ENCODE measurements at places on chromosomes 4 and X.

DNA sequence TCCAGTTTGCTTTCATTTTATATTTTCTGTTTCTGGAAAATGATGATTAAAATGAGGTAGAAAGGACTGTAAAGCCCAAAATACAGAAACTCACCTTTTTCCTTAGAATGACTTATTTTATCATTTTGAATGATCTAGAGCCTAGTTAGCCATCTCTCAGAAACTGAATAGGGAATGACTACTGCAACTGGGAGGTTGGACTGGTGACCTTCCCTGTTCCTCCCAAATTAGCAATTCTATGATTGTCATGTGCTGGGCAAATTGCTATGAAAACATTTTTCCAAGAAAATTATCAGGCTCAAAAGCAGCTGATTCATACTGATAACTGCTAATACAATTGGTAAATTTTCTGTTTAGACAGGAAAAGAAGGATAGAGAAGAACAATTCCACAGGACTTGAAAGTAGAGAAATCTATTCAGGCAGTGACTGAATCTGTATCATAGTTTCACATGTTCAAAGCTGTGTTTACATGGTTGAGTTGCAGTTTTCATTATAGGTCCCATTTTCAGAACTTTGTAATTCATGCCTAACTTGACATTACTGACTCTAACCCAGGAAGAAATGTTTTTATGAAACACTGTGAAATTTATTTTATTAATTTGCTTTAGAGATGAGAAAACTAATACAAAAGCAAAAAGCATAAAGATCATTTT is 43.4 kb upstream of the SEC24B start:
- H3K4me1 ChIP-seq = no peaks in the 10 kb centered on the region
- H3K4me3 ChIP-seq = no peak overlapping the region
- peaks cover 1% of the 10 kb centered on the region for H3K27me3 ChIP-seq

DNA sequence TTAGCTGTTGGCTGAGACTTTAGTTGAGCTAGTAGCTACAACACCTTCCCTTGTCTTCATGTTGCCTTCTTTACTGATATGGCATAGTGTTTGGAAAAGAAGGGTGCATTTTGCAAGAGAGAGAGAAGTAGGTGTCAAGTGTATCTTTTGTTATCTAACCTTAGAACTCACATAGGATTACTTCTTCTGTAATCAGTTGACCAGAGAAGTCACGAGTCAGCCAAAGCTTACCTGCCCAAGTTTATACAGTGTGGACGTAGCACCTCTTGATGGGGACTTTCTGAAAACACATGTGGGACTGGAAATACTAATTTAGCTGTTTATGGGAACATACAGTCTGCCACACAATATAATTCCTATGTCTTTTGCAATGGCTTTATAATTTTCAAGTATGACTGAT is 56.0 kb downstream of the UGT8 start:
- no peak for DNase-seq
- no peak overlapping the region for H3K4me3 ChIP-seq
- H3K27me3 ChIP-seq = no peaks in the 10 kb centered on the region
- no peak overlapping the region for H3K27ac ChIP-seq

DNA sequence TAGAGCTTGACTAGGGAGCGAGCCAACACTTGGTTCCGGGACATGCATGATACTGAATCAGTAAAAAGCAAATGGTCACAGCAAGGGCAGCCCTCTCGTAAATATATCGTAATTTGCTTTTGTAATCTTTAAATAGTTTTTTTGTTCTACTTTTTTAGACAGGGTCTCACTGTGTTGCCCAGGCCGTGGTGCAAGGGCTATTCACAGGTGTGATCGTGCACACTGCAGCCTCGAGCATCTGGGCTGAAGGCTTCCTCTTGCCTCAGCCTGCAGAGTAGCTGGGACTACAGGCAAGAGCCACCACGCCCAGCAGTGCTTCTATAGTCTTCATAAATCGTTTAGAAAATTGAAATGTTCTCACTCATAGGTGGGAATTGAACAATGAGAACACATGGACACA is 309.7 kb downstream of the TENM3 start:
- H3K27me3 ChIP-seq = no peaks in the 10 kb centered on the region
- no peaks in the 10 kb centered on the region for H3K4me1 ChIP-seq
- H3K4me3 ChIP-seq = no peak overlapping the region
- H3K36me3 ChIP-seq = no peaks in the 10 kb centered on the region
- H3K27ac ChIP-seq = no peak overlapping the region

DNA sequence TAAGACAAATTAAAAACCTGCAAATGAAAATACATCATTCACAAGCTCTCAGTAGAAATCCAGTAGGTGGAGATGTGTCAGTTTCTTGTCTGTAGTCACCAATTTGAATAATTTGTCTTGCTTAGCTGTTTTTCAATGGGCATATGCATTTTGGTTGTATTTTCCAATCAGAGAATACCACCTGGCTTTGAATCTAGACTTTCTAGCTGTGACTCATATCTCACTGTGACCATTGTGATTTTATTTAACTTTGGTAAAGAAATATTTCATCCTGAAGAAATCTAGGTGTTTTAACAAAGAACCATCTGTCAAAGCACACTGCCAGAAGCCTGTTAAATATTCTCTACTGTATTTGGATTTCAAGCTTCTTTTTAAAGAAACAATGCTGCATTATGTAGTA is 1650.6 kb upstream of the IGFBP7 start:
- H3K27me3 ChIP-seq = no peaks in the 10 kb centered on the region
- H3K4me3 ChIP-seq = no peak overlapping the region
- no peak overlapping the region for H3K27ac ChIP-seq
- DNase-seq = no peak

- H3K27ac ChIP-seq = no peak overlapping the region
- H3K36me3 ChIP-seq = no peaks in the 10 kb centered on the region
Observed at GRCh38 chrX:125101971-125102755, 217.5 kb upstream of the TEX13C start.

DNA sequence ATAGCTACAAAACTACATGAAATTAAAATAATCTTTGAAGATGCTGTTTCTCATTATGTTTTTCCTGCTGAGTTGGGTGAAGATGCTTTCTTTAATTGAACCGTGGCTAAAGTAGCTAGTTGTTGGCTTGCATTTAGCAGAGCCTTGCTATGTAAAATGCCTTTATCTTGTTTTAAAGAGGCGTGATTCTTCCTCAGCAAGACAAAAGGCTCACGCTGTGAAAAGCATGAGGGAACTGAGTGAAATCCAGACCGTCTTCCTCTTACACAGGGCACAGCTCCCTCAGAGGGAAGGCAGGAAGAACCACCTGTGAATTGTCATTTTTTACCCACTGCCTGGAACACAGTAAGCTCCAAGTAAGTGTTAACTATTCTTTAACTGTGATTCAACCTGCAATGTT is 39.0 kb upstream of the ZNF518B start:
- no peaks in the 10 kb centered on the region for H3K4me1 ChIP-seq
- H3K27ac ChIP-seq = no peak overlapping the region
- H3K27me3 ChIP-seq = no peaks in the 10 kb centered on the region
- no peak for DNase-seq
- H3K4me3 ChIP-seq = no peak overlapping the region

DNA sequence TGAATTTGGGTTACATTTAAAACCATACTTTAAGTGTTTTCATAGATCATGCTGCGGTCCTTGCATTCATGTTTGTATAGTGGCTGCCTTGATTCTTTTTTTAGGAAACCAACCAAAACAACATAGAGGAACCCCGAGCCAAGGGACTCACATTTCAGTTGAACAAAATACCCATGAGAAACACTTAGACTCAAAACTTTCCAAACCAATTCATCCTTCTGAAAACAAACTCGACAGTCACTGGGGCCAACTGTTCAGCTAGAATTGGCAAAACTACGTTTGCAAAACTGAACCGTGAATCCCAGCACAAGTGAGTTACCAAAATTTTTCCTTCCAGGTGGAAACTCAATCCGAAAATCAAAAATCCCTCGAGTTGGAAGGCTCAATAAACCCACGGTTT is 1.4 kb downstream of the ADGRA3 start:
- no peak overlapping the region for H3K4me3 ChIP-seq
- no peaks in the 10 kb centered on the region for H3K4me1 ChIP-seq
- H3K36me3 ChIP-seq = no peaks in the 10 kb centered on the region

- H3K27ac ChIP-seq = no peak overlapping the region
- no peak overlapping the region for H3K4me3 ChIP-seq
- no peaks in the 10 kb centered on the region for H3K27me3 ChIP-seq
- no peaks in the 10 kb centered on the region for H3K36me3 ChIP-seq
- H3K4me1 ChIP-seq = no peaks in the 10 kb centered on the region
- no peak for DNase-seq
Observed at GRCh38 chr4:59698041-59698440, 1502.1 kb upstream of the ADGRL3 start.

GRCh38 chrX:143683486-143683885 is 37.1 kb downstream of the SPANXN2 start:
- H3K4me3 ChIP-seq = no peak overlapping the region
- no peak for DNase-seq
- no peak overlapping the region for H3K27ac ChIP-seq
- H3K36me3 ChIP-seq = no peaks in the 10 kb centered on the region
- no peaks in the 10 kb centered on the region for H3K27me3 ChIP-seq

DNA sequence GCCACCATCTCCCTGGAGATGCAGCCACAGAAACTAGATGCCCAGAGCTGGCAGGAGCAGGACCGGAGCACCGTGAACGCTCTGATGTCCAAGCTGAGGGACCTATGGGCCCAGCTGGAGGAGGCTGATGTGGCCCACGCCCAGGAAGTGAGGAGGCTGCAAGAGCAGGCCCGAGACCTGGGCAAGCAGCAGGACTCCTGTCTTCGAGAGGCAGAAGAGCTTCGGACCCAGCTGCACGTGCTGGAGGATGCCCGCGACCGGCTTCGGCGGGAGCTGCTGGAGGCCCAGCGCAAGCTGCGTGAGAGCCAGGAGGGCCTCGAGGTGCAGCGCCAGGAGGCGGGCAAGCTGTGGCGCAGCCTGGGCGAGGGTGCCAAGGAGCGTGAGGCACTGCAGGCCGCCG is 14.2 kb downstream of the SMIM10L2A start:
- no peak overlapping the region for H3K4me3 ChIP-seq
- H3K4me1 ChIP-seq = no peaks in the 10 kb centered on the region
- H3K27me3 ChIP-seq = no peaks in the 10 kb centered on the region
- no peak for DNase-seq
- no peak overlapping the region for H3K27ac ChIP-seq

GRCh38 chr4:97027728-97028410 is 1115.4 kb downstream of the STPG2 start:
- H3K4me1 ChIP-seq = no peaks in the 10 kb centered on the region
- H3K36me3 ChIP-seq = no peaks in the 10 kb centered on the region
- H3K4me3 ChIP-seq = no peak overlapping the region
- H3K27me3 ChIP-seq = no peaks in the 10 kb centered on the region

- H3K36me3 ChIP-seq = no peaks in the 10 kb centered on the region
- no peak overlapping the region for H3K4me3 ChIP-seq
- H3K27ac ChIP-seq = no peak overlapping the region
- no peak for DNase-seq
- no peaks in the 10 kb centered on the region for H3K27me3 ChIP-seq
- no peaks in the 10 kb centered on the region for H3K4me1 ChIP-seq
Observed at GRCh38 chr4:189660722-189661360, 279.8 kb upstream of the FRG1 start.

GRCh38 chr4:66052426-66052825 is 382.1 kb upstream of the EPHA5 start:
- DNase-seq = no peak
- H3K36me3 ChIP-seq = no peaks in the 10 kb centered on the region
- H3K27me3 ChIP-seq = no peaks in the 10 kb centered on the region
- H3K4me3 ChIP-seq = no peak overlapping the region
- no peaks in the 10 kb centered on the region for H3K4me1 ChIP-seq
- no peak overlapping the region for H3K27ac ChIP-seq

Data from CD4-positive, CD25-positive, alpha-beta regulatory T cell (primary cell).